ENCODE measurements at places on chromosomes 6 and 20. TPM values are rescaled to one million over a fixed set of nuclear protein-coding genes. Genes with fewer than 3 reads are reported as not detected.

The PNLDC1 gene
- not detected for total RNA-seq

The FAM209B gene
- not detected for total RNA-seq

The OR12D2 gene
- not detected for total RNA-seq

The BPHL gene
- total RNA-seq: 15.8 TPM

The HSPA1A gene
- total RNA-seq: 324 TPM

The LTA gene
- total RNA-seq: not detected
